ENCODE measurements at places on chromosomes 16 and 17. TPM values are rescaled to one million over a fixed set of nuclear protein-coding genes. Genes with fewer than 3 reads are reported as not detected.

CCDC200 gene
- 0.92 TPM for total RNA-seq

ATP2A3 gene
- total RNA-seq: 107 TPM

KRTAP3-2 gene
- not detected for total RNA-seq

KRTAP4-11 gene
- not detected for total RNA-seq

PIRT gene
- total RNA-seq: not detected

MRTFB gene
- total RNA-seq: 13.1 TPM

KRT31 gene
- total RNA-seq: not detected

- peak; percentile 70 for DNase-seq
Observed at GRCh38 chr16:22641131-22641628, 130.5 kb downstream of the NPIPB5 start.

Data from activated CD4-positive, alpha-beta T cell treated with anti-CD3 and anti-CD28 coated beads, Interleukin-2, amount 10 ng/mL, durations not matched to agents 24 days and 14 days (primary cell).